ENCODE measurements at places on chromosomes 11 and 22.

- DNase-seq = no peak
Measured at GRCh38 chr22:27080036-27080578, 422.7 kb downstream of the MIAT start.

DNA sequence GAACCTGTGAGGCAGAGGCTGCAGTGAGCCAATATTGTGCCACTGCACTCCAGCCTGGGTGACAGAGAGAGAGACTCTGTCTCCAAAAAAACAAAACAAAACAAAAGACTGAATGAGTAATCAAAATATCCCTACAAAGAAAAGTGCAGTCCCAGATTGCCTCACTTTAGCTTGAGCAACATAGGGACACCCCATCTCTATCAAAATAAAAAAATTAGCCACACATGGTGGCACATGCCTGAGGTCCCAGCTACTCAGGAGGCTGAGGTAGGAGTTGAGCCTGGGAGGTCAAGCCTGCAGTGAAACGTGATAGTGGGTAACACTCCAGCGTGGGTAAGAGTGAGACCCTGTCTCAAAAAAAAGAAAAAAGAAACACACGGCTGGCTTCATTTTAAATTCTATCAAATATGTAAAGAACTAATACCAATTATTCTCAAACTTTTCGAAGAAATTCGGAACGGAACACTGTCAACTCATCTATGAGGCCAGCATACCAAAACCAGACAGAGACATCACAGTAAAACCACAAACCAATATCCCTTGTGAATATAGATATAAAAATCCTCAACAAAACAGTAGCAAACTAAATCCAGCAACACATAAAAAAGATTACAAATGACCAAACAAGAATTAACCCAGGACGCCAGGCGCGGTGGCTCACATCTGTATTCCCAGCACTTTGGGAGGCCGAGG lies 12.9 kb downstream of the CHEK2 start:
- no peak for DNase-seq

DNA sequence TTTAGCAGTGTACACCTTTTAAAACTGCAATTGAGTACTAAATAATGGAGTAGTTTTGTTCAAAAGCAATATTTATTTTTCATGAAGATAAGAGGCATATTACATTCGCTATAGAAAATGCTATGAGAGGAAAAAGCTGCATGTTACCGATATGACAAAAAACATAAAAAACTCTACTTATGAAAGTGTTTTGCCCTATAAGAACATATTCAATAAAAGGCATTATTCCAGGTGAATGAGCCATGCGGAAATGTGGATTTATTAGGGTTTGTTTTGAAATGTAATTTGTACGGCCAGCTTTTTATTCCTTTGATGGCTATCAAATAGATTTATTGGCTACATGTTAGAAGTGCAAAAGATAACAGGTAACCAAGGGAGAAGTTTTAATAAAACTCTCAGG lies 129.3 kb upstream of the DDI1 start:
- DNase-seq = no peak

DNA sequence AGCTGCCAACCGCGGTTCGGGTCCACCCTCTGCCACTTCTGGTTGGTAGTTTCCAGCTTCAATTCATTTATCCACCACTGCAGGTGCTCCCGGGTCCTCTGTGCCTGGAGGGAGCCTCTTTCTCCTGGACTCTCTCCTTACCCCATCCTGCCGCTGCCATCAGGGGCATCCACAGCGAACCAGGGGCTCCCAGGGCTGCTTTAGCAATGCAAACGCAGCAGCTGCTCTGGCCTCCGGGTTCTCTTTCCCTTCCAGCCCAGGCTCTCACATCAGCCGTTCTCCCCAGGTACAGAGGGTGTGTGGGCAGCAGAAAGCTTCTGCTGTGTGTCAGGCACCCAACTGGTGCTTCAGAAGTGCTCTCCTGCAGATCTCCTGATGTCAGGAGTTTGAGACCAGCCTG lies 27.9 kb downstream of the NFAM1 start:
- DNase-seq = no peak

GRCh38 chr11:78149646-78150045 lies 10.2 kb upstream of the ALG8 start:
- DNase-seq = peak; percentile 57
